NCI-H2171 treated with DMSO at 0.1 percent for 48 hours (cell line): ENCODE measurements at places on chromosomes 6 and 20.
A peak's percentile ranks its signal among the peaks of the same experiment; 100 is the strongest.

- no peak for DNase-seq
Observed at GRCh38 chr6:68159433-68159832, 475.6 kb upstream of the ADGRB3 start.

GRCh38 chr6:111478064-111478476 is 4.9 kb downstream of the REV3L start:
- DNase-seq: no peak

GRCh38 chr6:24987446-24988115 is 51.8 kb upstream of the RIPOR2 start:
- no peak for DNase-seq

DNA sequence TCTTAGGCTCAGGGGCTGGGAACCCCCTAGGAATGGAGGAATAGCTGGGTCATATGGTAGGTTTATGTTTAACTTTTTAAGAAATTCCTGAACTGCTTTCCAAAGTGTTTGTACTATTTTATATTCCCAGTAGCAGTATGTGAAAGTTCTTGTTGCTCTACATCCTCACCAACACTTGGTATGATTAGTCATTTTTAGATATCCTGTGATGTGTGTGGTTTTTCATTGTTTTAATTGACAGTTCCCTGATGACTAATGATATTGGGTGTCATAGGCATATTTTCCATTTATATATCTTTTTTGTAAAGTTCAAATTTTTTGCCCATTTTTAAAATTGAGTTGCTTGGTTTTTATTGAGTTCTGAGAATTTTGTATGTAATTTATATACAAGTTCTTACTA is 72.3 kb downstream of the SLC16A10 start:
- no peak for DNase-seq

- DNase-seq: peak; percentile 69
Observed at GRCh38 chr6:107144666-107145065, 29.4 kb upstream of the BEND3 start.
